Body of pancreas (tissue), 4 donors: ENCODE measurements at places on chromosomes 5 and 9. TPM values are rescaled to one million over a fixed set of nuclear protein-coding genes. Genes with fewer than 3 reads are reported as not detected.

The RNF183 gene
- not detected for total RNA-seq

The AJM1 gene
- total RNA-seq = 13.2 TPM

The MYMK gene
- not detected for total RNA-seq

The TMC1 gene
- total RNA-seq = not detected

The TAF11L10 gene
- not detected for total RNA-seq

- no peak for DNase-seq
Observed at GRCh38 chr5:112799661-112800060, 61.4 kb upstream of the SRP19 start.

GRCh38 chr5:32572778-32573480 lies 12.4 kb upstream of the SUB1 start:
- DNase-seq = no peak

- no peak for DNase-seq
Observed at GRCh38 chr5:30183795-30184194, 1009.7 kb upstream of the CDH6 start.

DNA sequence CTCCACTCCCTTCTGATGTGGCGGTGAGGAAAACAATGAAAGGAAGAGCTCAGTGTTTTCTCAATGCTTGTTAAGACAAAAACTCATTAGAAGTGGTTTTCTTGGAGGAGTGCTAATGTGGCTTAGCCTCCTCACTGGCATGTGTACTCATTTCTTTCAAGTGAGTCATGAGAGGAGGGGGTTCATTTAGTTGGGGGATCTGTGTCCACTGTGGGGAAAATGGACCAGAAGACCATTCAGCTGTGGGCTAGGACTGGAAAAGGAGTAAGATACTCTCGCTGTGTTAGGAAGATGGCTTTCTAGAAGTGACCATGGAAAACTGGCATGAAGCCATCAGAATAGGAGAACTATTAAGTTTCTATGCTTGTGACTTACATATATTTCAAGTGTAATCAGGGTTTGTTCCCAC lies 23.5 kb downstream of the KLF9 start:
- DNase-seq = no peak
